Suppressor macrophage treated with lipopolysaccharide for 1 hour (primary cell): ENCODE measurements at places on chromosomes 1 and 21.
A peak's percentile ranks its signal among the peaks of the same experiment; 100 is the strongest.

GRCh38 chr1:101293461-101294051, 56.7 kb downstream of the S1PR1 start:
- peak; percentile 51 for DNase-seq

DNA sequence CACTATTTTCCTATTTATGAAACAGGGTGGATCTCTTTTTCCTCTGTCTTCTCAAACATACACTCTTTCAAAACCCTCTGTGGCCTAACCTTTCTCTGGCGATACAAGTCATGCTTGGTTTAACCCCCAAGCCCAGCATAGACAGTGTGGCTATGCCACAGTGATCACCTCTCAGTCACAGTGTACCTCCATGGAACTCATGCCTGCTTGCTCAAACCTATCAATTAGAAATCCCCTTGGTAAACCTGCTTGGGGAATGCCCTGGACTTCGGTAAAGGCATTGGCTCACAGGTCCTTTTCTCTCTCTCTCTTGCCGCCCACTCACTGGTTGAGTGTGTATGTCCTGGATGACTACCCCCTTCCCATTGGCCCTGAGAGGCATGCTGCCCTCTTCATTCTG, 147.5 kb downstream of the CYYR1 start:
- DNase-seq: no peak

- DNase-seq: no peak
Measured at GRCh38 chr1:175783126-175783722, 39.8 kb upstream of the TNR start.

DNA sequence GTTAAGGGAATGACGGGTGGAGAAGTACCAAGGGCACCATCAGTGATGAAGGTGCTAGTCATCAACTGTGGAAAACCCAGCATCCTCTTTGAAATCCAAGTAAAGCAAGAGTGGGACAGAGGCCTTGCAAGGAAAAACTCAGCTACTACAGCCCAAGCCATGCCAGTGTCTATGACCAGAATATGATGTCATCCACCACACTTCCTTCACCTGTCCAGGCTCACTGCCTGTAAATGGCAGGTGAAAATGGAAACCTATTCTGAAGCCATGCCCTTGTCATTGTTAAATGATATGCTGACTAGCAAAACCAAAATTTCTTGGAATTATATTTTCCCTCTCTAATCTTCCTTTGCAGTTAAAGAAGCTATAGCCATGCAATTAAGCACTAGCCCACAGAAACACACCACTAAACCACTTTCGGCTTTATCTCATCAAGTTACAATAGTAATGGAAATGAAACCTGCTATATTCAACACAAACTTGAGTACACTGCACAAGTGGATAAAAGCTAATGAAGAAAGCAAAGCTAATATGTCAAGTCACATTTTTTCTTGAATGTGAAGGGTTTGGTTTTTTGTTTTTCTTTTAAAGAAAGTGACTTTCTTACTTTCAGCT, 96.3 kb upstream of the RALGPS2 start:
- no peak for DNase-seq

- no peak for DNase-seq
Measured at GRCh38 chr1:103283371-103283770, 175.0 kb upstream of the COL11A1 start.

DNA sequence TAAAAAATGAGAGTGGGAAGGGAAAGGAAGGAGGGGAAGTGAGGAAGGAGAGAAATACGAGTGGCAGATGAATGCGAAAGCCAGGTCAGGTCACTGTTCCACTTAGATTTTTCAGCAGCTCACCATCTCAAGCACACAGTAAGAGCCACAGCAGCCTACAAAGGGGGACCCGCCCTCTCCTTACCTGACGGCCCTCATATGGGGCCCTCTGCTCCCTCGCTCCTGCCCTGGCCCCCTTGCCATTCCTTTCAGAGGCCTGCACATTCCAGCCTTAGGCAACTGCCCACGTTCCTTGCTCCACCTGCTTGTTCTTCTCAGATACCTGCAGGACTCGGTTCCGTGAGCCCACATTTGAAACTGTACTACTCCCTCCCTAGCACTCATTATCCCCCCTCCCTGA, 22.0 kb downstream of the VPS26C start:
- no peak for DNase-seq

- no peak for DNase-seq
Measured at GRCh38 chr1:204110894-204111633, 38.1 kb downstream of the SOX13 start.

- no peak for DNase-seq
Measured at GRCh38 chr21:31503939-31504338, 155.6 kb upstream of the SOD1 start.

DNA sequence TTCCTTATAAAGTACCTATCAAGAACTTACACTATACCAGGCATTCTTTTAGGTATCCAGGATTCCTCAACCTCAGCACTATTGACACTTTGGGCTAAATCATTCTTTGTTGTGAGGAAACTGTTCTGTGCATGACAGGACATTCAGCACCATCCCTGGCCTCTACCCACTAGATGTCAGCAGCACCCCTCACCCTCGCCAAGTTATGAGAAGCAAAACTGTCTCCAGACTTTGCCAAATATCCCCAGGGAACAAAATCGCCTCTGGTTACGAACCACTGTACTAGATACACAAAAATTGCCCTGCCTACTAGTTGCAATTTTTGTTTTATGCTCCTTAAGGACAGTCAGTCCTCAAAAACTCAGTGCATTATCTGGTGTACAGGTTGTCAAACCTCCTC, 35.7 kb downstream of the PALMD start:
- DNase-seq: no peak

DNA sequence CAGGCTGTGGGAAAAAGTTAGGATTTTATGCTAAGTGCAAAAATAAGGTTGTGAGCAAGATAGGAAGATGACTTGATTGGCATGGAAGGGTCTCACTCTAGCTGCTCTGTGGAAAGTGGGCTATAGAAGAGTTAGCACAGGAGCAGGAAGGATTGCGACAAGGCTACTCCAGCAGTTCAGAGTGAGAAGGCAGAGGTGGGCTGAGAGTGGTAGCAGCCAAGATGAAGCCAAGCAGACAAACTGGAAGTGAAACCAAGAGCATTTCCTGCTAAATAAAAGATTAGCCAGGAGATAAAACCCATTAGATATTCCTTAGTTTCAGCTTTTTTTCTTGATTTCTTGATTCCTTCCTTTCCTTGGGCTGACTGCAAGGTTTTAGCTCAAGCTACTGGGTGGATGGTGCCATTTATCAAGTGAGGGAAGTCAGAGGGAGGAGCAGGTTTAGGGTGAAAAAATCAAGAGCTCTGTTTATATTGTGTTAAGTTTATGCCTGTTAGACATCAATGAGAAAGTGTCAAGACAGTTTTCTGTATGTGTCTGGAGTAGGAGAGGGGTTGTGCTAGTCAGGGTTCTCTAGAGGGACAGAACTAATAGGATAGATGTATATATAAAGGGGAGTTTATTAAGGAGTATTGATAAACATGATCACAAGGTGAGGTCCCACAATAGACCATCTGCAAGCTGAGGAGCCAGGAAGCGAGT, 33.1 kb upstream of the ZNF644 start:
- DNase-seq: peak; percentile 53

DNA sequence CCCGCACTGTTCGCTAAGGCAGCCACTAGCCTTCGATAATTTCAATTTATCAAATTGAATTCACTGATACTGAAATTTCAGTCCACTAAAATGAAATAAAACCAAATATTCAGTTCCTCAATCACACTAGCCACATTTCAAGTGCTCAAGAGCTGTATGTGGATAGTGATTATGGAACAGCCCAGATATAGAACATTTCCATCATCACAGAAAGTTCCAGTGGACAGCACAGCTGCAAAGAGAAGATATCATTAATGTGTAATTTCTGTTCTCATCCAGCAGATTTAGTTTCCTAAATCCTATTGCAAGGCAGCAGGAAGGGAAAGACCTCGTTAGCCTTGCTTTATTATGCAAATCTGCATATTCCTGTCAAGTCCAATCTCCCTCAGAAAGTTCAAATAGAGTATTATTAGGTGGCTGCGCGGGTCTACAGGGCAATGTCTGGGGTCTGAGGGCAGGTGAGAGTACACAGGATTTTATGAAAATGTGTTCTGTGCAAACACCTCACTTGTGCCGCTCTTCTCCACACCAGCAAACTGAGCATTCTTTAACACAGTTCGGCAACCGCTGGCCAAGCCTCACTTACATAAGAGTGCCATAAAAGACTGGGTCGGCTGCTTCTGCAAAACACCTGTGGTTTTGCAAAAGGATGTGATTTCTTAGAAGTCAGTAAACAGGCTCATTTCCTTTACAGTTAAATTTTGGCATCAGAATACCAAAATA, 22.4 kb downstream of the CAPZB start:
- no peak for DNase-seq

GRCh38 chr1:223553957-223554356, 111.5 kb downstream of the CAPN8 start:
- DNase-seq: no peak

DNA sequence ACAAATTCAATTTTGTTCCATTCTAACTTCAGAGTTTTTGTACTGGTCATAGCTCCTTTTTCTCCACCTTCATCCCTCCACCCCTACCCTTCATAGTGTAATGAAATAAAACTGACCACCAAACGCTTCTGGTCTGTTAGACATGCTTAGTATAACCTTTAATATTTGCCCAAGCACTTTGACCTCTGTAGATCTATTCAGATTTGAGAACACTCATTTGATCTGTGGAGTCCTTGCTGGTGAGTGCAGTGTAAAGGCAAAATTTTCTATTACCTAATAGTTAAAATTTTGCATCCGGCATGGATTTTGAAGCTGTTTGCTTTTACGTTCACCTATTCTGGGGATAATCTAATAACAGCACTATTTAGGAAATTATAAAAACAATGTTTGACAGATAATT, 41.2 kb downstream of the TMEM200B start:
- DNase-seq: no peak

GRCh38 chr1:205950280-205950679, 7.0 kb upstream of the SLC26A9 start:
- DNase-seq: no peak

- no peak for DNase-seq
Measured at GRCh38 chr1:236099355-236099974, 34.6 kb upstream of the NID1 start.

DNA sequence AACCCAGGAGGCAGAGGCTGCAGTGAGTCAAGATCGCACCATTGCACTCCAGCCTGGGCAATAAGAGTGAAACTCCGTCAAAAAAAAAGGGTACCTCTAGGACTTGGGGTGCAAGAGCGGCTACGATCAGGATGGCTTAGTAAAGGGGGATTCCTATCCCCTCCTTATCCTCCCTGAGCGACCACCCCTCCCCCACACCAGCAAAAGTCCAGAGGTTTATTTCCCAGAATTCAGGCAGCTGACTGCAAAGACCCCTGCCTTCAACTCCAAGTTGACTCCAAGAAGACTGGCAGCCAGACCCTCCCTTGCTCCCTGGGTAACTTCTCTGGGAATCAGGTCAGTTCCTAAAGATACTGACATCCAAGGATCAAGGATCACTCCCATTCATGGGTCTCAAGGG, 12.4 kb upstream of the PRDM16 start:
- DNase-seq: no peak

- DNase-seq: no peak
Measured at GRCh38 chr1:3378411-3379208, 75.9 kb upstream of the ARHGEF16 start.

- no peak for DNase-seq
Measured at GRCh38 chr1:84370831-84371394, 27.4 kb upstream of the DNASE2B start.

DNA sequence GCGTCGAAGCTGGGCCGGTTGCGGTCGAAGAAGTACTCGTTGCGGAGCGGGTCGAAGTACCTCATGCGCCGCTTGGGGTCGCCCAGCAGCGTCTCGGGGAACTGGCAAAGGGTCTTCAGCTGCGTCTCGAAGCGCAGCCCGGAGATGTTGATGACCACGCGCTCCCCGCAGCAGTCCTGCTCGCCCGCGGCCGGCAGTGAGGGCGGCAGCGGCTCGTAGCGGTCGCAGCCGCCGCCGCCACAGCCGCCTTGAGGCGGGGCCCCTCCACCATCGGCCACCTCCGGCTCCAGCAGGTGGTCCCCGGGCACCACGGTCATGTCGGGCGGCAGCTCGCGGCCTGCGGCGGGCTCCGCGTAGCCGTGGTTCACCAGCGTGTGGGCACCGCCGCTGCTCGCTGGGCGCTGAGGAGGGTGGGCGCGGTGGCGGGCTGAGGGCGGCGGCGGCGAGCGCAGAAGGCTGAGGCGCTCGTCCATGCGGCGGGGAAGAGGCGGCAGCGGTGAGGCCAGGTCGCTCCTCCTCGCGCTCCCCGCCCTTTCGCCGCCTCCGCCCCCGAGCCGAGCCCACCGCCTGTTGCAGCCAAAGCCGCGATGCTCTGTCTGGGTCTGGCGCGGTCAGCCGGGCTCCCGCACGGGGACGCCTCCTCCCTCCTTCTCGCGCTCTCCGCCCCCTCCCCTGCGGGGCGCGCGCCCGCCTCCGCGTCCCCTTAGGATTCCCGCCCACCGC, at the start of gene KCNA3:
TSS of gene KCNA3 (minus strand) at position 604 of the 723 bp plus-strand sequence. CDS start at position 473, 131 bp downstream.
- peak; percentile 60 for DNase-seq

DNA sequence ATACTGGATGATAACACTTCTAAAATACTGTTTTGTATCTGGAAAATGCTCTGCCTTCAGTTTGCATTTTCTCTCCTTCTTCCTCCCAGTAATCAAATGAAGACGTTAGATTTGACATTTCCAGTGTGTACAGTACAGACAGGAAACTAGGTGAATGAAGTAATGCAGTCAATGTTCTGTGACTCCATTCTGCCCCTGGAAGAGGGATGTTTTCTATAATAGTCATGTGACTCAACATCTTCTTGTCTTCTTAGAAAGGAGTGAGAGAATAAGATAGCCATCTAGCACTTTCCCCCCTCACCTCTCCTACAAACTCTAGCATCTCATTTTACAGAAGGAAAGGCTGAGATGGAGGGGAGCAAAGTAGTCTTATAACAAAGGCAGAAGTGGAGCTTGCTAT, 77.6 kb downstream of the DDR2 start:
- DNase-seq: no peak

GRCh38 chr1:12148160-12148957, 18.4 kb upstream of the TNFRSF1B start:
- no peak for DNase-seq
